ENCODE measurements at places on chromosomes 3 and 15.

- DNase-seq: no peak
These were observed 163.8 kb downstream of the EBLN2 start for GRCh38 chr3:73225146-73225855.

DNA sequence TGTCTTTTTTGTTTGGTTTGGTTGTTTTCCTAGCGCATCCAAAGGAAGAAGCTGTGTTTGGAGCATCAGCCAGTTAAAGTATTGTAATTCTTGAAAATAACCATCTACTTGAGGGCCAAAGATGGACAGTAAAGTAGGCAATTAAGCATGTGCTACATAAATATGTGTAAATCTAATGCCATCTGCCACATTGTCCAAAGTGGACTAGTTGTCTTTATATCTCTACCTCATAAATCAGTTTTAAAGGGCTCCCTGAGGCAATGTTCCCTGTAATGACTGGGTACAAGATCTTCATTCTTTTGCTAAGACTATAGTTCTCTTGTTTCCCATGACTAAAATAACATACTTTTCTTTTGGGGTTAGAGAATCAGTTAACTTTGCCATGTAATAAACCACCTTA is 460.0 kb upstream of the RARB start:
- DNase-seq: no peak

DNA sequence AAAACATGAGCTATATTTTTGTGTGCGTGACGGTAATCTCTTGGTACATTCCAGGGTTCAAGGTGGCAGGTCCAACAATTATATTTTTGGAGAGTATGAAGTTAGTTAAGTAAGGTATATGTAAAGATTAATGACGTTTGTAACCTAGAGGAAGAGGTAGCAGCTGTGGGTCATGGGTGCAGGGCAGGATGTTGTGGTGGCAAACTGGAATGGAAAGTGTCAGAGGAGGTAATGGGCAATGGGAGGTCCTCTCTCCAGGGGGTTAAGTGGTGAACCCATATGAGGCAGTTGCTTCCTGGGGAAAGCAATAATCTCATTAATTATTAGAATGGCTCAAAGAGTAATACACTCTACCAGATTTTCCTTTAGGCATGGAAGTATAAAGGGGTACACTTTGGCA is 1.0 kb upstream of the CD200R1L start:
- DNase-seq: no peak

DNA sequence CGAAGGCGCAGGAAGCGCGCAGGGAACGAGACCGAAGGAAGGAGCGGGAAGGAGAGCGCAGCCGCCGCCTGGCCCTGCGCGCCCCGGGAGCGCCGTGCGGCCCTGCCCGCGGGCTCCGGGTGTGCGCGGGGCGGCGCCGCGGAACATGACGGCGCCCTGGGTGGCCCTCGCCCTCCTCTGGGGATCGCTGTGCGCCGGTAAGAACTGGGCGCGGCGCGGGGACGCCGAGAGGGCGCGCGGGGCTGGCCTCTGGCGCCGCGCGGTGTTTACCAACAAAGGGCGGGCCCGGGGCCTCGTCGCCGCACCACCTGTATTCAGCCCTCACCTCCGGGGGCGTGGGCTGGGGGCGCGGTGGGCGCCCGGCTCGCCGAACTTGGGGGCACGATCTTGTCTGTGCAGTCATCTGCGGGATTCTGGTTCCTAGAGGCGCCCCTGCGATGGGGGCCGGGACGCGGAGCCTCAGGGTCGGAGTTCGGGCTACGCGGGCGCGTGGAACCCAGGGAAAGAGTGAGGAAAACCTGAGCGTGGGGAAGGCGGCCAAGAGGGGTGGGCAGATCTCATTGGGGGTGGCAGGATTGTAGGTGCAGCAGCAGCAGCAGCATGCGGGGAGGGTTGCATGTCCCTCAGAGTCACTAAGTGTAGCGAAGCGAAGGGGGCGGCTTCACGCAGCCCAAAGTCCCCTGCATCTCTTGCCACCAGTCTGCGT is 641 bp downstream of the ACVR2B start:
- peak; percentile 65 for DNase-seq

DNA sequence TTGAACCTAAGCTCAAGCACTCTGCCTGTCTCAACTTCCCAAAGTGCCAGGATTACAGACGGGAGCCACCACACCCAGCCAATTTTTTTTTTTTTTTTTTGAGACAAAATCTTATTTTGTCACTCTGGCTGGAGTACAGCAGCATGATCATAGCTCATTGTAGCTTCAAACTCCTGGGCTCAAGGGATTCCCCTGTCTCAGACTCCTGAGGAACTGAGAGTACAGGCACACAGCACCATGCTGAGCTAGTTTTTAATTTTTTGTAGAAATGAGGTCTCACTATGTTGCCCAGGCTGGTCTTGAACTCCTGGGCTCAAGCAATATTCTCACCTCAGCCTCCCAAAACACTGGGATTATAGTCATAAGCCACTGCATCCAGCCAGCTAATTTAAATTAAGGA is 36.8 kb upstream of the SUCLG2 start:
- no peak for DNase-seq

GRCh38 chr3:11154953-11155325 is 646 bp downstream of the HRH1 start:
- DNase-seq: peak; percentile 57

- DNase-seq: no peak
These were observed 389.5 kb downstream of the LRTM1 start for GRCh38 chr3:54538346-54538745.

- DNase-seq: no peak
These were observed 7.6 kb upstream of the KLF15 start for GRCh38 chr3:126364731-126365301.

DNA sequence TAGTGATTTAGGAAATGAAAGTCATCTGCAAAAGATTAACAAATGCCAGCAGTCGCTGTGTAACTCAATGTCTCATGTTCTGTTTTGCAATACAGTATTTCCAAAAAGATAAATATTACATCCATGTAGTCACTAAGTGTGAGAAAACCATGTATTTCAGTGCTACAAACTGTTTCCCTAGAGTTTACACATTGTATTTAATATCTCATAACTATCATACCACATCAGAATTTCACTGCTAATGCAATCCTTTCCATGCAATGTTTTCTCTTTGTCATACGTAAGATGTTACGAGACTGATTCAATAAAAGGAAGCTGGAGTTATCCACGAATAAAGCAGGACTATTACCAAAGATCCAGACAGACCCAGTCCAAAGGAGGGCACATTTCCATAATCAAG is 269.4 kb downstream of the GBE1 start:
- peak; percentile 88 for DNase-seq

DNA sequence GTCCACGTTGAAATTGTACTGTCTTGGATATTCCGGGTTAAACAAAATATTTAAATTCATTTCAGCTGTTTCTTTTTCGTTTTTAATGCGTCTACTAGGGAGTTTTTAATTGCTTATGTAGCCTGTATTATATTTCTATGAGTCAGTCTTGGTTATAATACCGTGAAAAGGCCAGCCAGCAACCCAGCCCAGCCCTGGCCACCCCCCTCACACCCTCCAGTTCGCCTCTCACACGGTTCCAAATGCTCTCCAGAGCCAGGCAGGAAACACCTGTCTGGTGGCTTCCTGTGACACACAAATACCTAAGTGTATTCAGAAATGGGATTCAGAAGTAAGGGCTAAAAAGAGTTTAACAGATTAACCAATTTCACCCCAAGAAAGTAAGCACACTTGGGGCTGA is 4.4 kb downstream of the SH3BP5 start:
- peak; percentile 69 for DNase-seq

DNA sequence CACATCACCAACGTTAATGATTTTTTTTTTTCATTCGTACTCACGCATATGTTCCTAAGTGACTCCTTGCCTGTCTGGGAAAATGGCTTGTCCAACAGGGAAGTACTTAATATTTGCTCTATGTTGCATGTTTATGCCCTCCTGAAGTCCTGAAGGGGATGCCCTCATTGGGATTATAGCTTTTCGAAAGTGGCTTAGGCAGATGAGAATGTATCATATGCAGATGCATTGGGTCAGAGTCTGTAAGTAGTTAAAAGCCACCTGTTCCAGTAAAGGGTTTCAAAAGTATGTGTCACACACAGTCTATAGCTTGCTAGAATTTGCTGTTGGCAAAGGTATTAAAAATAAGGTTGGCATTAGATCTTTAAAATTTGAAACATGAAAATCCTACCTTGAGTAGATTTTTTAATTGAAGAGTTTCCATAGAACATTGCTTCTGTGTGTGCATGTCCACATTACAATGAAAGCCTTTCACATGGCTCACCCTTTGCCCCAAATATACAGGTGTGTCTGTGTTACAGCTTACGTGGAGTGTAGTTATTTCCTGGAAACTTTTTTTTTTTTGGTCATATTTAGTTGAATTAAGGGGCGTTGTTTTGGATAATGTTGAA is 2.1 kb downstream of the ABHD17C start:
- DNase-seq: peak; percentile 9

- no peak for DNase-seq
These were observed 127.2 kb downstream of the ARNT2 start for GRCh38 chr15:80531388-80531787.

GRCh38 chr3:17808994-17809393 is 66.6 kb upstream of the TBC1D5 start:
- DNase-seq: peak; percentile 16

GRCh38 chr3:170180079-170180907 is 1.2 kb downstream of the PHC3 start:
- peak; percentile 46 for DNase-seq

DNA sequence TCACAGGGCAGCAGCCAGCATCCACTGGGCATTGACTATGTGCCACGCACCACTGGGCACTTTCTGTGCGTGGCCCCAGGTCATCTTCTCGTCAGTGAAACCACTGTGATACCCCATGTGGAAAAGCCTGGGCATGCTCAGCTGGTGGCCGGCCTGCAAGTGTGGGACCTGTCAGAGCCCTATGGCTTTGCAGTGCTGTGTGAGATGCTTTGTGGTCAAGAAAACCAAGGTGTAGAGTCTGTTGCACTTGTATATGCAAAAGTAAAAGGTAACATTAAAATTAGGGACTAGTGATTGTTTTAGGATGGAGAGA is 69.5 kb downstream of the PGPEP1L start:
- DNase-seq: no peak

DNA sequence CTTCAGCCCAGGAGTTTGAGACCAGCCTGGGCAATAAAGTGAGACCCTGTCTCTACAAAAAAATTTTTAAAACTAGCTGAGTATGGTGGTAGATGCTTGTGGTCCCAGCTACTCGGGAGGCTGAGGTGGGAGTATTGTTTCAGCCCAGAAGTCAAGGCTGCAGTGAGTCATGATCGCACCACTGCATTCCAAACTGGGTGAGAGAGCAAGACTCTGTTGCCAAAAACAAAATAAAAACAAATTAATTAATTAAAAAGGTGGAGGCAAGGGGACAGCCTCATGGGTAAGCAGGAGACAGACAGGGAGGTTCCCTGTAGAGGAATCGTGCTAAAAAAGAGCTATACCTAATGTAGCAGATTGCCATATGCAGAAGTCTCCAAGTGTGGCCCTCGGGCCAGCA is 12.6 kb downstream of the HAPLN3 start:
- DNase-seq: peak; percentile 59

- peak; percentile 71 for DNase-seq
These were observed 359.7 kb upstream of the ROPN1 start for GRCh38 chr3:124351430-124352148.

- no peak for DNase-seq
These were observed 489.8 kb upstream of the GOLIM4 start for GRCh38 chr3:168585544-168585943.

DNA sequence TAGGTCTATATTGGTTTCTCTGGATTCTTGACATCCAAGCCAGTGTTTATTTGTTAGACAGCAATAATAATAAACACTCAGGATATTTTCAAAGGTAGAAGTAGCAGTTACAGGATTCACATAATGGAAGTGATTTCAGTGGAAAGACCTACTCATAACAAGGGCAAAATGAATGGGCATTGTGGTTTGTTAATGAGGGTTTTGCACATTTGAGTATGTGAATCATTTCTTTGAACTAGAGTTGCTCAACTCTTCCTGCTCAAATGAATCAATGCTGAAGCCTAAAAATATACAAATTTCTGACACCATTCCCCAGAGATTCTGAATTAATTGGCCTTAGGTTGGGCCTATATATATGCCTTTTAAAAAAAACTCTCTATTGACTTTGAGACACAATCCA is 4.1 kb upstream of the COL6A5 start:
- peak; percentile 1 for DNase-seq

- peak; percentile 59 for DNase-seq
These were observed 517 bp downstream of the TMA7 start for GRCh38 chr3:48440590-48440958.

GRCh38 chr15:62626903-62627302 is 415.6 kb upstream of the TPM1 start:
- peak; percentile 15 for DNase-seq

GRCh38 chr3:22029480-22029879 is 278.5 kb upstream of the ZNF385D start:
- DNase-seq: no peak

DNA sequence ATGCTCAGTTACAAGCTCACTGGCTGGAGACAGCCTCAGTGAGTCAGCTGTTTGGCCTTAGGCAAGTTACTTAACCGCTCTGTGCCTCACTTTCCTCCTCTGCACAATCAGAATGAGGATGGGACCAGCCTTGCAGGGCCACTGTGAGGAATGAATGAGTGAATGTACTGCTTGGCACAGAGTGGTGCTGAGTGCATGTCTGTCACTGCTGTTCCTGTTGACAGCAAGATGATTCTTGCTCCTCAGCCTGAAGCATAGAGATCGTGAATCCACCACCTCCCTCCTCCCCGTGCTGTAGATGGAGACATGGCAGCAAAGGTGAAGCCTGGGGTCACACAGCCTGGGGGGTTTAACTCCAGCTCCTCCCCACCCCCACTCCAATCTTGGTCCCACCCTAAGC is 14.6 kb upstream of the GRIP2 start:
- DNase-seq: peak; percentile 37

DNA sequence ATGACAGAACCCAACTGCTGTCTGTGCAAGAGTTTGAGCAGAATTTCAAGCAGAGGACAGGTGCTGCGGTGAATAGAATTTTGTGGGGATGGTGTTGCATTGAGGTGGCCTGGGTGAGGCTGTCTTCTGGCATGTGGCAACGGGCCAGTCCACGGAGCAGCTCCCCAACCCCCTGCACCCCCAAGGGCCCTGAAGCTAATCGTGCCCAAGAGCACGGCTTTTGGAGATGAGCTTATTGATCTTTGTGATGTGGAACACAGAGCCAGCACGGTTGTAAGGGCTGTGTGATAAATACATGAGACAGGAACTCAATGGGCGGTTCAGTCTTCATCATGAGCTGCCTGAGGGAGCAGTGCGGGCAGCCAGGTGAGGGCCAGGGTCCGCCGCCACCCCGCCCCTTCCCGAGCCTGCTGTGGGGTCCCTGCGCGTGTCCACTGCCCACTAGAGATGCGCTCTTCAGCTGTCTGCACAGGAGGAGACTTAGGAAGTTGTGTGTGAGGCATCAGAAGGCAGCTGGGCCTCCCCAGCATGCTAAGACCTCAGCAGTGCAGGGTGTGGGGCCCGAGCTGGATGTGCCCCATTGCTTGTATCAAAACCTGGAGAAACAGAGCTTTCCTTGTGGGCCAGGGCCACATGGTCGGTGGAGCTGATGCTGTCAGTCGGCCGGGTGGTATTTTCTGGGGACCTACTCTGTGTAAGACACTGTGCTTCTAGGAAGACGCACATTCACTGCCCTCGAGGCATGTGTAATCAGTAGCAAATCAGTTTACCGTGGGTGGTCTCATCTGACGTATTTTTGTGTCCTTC is 90.5 kb downstream of the CHRNA7 start:
- no peak for DNase-seq

Measured in GM23248 (cell line).